Progenitor cell of endocrine pancreas (in vitro differentiated cells): ENCODE measurements at places on chromosomes 5 and 9.

GRCh38 chr9:98607152-98607551 is 101.6 kb downstream of the GABBR2 start:
- no peak for DNase-seq

- DNase-seq: no peak
Observed at GRCh38 chr5:90477073-90477472, 2.4 kb downstream of the POLR3G start.

DNA sequence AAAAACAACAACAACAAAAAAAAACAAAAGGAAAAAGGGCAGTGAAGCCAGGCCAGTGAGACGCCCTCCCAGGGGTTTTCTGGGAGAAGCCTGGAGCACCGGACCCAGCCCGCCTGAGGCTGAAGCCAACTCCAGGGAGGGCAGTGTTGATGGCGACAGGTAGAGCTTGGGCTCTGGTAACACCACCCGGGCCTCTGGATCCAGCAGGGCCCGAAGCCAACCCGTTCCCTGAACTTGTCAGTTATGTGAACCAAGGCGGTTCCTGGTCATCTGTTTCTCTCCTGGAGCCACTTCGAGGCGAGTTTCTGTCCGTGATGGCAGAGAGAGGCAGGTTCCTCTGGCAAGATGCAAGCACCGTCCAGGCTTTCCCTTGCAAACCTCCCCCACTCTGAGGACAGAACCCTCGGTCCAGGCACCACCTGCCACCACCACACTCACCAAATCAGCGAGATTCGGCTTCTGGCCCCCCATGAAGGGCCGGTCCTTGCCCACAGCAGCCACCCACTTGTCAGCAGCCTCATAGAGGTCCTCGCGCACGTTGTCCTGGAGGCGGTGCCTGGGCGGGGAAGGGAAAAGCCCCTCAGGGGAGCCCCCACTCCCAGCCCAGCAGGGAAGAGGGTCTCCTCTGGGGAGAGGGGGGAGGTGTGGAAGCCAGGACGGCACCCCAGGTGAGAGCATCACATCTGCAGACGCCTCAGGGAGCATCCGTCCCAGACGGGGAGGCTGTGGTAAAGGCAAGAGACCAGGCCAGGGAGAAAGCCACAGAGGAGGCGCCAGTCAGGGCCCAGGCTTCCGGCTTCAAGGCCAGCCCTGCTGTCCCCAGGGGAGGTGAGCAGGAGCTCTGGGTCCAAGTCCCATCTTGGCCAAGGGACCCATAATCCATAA is 5.4 kb downstream of the PTGES2 start:
- DNase-seq: no peak

DNA sequence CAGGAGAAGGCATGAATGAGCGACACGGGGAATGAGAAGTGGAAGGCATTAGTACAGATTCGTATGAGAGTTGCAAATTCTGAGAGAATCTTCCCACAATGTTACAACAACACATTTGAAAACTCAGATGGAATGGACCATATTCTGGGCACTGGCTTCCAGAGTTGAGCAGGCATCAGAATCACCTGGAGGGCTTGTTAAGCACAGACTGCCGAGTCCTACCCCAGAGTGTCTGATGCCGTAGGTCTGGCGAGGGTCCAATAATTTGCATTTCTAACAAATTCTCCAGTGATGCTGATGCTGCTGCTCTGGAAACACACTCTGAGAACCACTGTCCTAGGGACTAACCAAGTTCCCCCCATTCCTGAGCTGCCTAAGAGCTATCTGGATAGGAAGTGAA is 2.9 kb upstream of the TLX3 start:
- DNase-seq: no peak

GRCh38 chr5:57665146-57665936 is 182.7 kb upstream of the ACTBL2 start:
- DNase-seq: no peak
